Activated T-cell treated with anti-CD3 and anti-CD28 coated beads for 24 hours (primary cell): ENCODE measurements at places on chromosomes 12 and 14.

GRCh38 chr12:121711361-121712189 lies 977 bp upstream of the TMEM120B start:
- no peak for DNase-seq

DNA sequence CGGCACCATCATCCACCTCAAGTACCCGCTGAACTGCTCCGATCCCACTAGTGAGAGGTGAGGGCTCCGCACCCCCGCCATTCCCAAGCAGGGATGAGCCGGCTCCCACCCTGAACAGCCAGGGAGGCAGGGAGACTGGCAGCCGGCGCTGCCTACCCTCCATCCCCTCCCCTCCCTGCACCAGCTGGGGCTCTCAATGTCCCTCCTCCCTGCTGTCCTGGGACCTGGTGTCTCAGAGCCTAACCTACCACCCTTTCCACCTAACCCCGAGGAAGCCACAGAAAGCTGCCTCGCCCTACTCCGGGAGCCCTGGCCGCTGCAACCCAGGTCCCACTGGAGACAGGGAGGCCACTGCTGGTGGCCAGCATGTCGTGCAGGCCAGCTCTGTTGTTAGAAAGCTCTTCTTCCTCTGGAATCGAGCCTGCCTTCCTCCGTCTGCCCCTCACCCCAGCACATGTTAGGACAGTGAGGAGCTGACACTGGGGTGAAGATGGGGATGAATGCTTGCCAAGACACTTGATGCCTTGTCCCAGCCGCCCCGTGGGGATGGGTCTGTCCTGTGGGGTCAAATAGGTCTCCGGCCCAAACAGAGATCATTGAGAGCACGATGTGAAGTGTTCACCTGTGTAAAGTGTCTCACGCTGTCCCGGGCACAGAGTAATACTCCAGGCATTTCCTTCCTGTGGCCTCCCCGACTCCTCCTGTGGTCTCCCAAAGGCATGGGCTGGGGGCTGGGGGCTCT lies 1.1 kb downstream of the PTPN6 start:
- DNase-seq, result no peak

DNA sequence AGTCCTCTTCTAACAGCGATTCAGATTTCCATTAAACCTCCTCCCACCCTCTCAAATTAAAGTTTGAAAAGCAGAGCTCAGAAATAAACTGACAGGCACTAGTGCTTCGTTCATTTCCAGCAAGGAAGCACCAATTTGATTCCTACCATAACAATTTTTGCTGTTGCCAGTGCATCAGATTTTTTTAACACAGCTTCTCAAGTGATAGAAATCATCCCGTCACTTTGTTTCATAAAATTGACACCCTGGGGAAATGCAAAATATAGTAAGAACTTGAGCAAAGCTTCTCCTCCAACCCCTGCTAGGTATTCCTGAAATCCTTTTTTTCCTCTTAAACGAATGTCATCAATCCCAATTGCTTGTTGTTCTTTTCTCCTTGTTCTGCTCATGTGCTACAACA lies 332.1 kb downstream of the FOXG1 start:
- no peak for DNase-seq

DNA sequence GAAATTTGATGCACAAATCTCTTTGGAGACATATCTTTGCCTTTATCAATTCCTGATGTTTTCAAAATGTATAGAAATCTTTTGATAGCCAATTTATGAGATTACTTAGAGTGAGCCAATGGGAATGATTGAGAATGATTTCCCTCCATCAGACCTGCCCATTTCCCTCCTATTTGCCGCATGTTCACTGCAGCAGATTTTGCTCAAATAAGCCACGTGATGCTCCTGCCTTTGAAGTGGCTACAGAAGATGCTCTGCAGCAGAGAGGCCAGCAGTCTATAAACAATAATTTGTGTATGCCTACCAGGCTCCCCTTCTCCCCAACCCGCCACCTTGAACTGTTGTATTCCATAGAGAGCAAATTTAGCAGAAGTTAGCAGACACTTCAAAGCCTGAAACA lies 21.9 kb downstream of the WIF1 start:
- DNase-seq, result no peak

DNA sequence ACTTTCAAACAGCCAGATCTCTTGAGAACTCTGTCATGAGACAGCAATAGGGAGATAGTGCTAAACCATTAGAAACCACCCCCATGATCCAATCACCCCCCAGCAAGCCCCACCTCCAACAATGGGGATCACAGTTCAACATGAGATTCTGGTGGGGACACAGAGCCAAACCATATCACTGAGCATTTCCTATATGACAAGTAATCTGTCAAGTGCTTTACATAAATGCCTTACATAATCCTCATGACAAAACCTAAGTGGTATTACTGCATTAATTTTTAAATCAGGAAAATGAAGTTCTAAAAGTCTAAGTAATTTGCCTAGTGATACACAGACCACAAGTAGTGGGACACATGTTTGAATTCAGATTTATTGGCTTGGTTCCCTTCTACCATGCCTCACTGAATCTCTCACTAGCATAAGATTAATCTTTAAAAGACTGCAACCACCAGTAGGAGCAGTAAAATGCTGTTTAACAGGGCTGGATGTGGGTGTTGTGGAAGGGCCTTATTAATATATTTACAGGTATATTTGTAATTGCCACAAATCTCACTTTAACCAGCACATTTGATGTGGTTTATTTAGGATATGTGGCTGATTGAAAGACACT lies 323.1 kb upstream of the FBXO33 start:
- DNase-seq, result no peak

DNA sequence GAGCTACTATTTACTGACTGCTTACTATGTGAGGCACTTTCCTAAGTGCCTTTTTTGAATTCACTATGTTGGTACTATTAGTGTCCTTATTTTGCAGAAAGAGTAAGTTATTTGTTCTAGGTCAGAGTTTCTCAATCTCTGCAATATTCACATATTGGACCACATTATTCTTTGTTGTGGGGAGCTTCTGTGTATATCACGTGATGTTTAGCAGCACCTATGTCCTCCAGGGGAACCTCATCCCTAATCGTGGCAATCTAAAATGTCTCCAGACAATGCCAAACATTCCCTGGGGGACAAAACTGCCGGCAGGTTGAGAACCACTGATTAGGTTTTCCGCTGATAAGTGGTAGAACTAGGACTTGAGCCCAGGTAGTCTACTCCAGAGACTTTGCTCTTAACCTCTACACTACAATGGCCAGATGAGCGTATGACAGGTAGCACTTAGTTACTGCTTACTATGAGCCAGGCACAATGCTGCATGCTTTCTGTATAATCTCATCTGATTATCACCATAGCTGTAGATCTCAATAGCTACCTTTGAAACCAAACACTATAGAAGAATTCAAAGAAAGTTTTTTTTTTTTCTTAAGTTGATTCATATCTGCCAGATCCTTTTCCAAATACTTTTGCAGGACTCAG lies 38.9 kb downstream of the NELL2 start:
- DNase-seq, result no peak

GRCh38 chr12:2064071-2064507 lies 11.3 kb downstream of the CACNA1C start:
- no peak for DNase-seq
